ENCODE measurements at places on chromosomes 7 and 10.

GRCh38 chr10:74424565-74424964 lies 273.5 kb downstream of the ADK start:
- DNase-seq = no peak

DNA sequence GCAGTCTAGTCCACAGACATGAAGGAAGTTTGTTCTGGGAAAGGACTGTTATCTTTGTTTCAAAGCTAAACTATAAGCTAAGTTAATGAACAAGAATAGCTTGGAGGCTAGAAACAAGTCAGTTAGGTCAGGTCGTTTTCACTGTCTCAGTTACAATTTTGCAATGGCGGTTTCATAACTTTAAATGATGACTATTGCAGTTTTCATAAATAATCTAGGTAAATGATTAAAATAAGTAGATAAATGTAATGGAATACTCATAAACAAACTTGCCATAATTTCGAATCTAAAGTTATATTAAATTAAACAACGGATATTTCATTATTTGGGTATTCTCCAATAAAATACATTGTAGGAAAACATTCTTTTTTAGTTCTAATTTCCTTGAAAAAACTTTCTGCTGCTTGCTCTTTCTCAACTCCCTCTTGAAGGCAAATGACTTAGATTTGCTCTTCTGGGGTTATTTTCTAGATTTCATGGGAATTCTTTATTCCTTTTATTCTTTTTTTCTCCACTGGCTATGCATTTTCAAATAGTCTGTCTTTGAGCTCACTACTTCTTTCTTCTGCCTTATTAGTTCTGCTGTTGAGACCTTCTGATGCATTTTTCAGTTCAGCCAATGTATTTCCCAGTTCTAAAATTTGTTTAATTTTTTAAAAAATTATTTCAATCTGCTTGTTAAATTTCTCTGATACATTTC lies 103.8 kb upstream of the APBB1IP start:
- no peak for DNase-seq

GRCh38 chr10:127345231-127345965 lies 149.0 kb upstream of the INSYN2A start:
- DNase-seq = no peak

- DNase-seq = peak; percentile 71
Observed at GRCh38 chr10:7260412-7260900, 150.4 kb downstream of the SFMBT2 start.

GRCh38 chr10:132560241-132560731 lies 22.7 kb downstream of the INPP5A start:
- peak; percentile 69 for DNase-seq

DNA sequence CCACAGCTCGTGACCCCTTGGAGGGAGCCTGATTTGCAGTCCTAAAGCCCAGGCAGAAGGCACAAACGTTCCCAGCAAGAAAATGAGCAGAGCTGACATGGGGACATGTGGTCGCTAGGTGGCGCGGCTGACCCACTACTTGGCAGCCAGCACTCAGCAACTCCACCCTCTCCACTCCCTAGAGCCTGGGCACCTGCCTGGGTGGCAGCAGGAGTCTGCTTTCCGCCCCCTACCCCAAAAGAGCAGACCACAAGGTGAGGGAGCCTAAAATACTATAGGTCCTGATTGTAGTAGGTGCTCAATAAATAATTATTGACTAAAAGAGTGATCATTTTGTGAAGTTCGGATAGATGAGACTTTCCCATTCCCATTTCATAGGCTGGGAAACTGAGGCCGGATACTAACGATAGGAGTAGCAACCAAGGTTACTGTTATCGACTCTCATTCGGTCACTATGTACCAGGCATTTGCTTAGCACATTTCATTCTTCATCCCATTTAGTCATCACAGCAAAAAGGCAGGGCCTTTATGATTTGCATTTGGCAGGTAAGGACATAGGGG lies 57.4 kb downstream of the NEUROG3 start:
- peak; percentile 74 for DNase-seq

DNA sequence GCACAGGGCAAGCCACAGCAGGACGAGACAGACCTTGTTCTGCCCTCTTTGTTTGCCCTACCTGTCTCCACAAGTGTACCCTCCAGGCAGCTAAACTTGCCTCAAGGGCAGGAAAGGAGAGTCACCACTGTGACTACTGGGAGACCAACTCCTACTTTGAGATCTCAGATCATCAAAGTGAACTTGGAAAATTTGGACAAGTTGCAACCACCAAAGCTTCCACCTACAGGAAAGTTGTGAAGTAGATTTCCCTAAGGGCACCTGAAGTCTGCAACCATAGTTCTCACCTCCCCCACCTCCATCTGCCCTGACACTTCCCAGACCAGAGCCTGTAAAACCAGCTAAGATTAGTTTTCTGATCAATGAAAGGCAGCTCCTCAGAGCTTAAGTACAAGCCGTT lies 2.5 kb upstream of the WDR91 start:
- no peak for DNase-seq

- DNase-seq = no peak
Observed at GRCh38 chr7:132343199-132343598, 233.1 kb downstream of the PLXNA4 start.

DNA sequence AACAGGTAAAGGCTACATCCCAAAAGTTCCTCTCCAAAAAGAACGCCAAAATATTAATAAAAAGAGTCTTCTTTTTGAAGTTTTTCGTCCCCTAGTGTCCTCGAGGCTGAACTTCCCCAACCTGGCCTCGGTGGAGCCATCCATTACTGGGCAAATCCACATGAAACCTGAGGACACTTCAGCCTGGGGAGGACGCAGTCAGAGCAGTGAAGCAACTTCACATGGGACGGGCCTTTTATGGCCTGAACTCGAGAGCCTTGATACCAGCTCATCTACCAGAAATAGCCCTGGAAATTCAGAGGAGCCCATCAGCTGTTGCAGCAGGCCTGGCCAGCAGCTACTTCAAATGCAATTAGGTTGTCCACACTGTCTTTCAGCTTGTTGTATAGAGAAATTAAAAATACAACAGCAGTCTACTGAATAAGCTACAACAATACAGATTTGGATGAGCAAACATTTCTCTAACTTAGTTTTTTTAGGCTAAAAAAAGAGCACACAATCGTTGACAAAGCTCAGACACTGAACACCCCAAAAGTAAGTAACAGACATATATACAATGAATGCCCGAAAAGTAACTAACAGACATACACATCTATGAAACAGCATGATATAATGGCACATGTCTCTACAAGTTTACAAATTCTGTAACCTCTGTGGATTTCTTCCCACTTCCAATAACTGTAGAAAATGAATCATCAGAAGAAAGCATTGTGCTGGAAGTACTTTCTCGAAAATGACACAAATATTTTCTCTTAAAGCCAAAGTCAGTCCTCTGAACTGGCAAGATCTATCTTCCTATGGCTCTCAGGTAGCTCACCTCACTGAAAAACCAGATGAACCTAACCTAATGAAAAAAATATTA lies at the start of gene SVIL:
SVIL (minus strand) TSS at position 208 of the 862 bp plus-strand sequence. CDS start 79,913 bp downstream, outside the sequence.
- no peak for DNase-seq

DNA sequence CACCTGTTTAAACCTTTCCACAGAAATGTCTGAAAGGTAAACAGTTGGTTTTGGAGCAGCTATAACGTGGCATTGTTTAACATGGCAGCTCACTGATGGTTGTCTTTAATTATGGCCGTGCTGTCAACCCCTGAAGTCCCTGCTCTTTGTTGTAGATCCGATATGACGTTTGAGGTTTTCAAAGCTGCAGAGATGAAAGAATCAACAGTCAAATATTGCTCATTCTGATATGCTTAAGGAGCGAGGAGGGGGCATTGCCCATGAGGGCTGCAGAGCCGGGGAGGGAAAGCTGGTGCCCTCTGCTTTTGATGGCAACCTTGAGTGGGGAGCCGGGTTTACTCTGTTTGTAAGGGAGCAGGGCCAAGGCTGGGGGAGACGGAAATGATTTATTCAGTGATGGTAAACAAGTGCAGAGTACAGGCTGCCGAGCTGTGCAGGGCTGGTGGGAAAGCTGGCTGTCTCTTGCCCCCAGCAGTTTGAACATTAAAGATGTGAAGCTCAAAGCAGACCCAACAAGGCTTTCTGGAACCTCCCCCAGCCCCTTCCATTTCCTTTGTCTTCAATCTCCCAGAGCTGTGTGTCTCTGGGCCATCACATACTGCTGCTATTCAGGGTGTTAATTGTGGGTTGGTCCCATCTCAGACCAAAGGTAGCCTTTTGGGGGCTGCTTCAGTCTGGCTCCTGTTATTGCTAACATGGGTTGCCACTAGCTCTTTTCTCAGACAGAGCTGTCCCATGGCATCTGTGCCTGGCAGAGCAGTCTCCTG lies 345.5 kb downstream of the LRMDA start:
- no peak for DNase-seq

DNA sequence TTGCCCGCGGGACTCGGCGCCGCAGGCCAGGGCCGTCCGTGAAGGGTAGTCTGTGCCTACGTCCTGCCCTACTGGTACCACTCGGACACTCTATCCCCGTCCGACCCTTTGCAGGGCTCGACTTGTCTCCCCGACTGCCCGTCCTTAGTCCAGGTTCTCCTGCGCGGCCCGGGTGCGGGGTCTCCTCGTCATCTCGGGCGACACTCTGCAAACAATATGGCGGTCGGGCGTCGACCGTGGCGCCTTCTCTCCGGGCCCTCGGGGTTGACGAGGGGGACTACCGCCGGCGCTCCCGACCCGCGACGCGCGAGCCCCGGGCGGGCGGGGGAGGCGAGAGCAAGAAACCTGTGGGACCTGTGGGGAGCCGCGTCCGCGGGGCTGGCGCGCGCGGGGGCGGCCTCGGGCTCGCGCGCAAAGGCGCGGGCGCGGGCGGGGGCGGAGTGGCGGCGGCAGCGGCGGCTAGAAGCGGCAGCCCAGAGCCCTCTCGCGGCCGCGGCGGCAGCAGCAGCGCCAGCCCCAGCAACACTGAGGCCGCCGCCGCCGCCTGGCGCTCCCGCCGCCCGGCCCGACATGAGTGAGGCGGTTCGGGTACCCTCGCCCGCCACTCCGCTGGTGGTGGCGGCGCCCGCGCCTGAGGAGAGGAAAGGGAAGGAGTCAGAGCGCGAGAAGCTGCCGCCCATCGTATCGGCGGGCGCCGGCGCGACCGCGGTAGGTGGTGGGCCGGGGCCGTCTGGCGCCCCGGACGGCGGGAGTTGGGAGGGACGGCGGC lies at the start of gene HECTD2:
HECTD2 (plus strand) TSS at position 476 of the 769 bp plus-strand sequence; CDS start at position 571, 95 bp downstream.
- DNase-seq = peak; percentile 94

GRCh38 chr10:12484941-12485805 lies 135.8 kb downstream of the CAMK1D start:
- peak; percentile 61 for DNase-seq

DNA sequence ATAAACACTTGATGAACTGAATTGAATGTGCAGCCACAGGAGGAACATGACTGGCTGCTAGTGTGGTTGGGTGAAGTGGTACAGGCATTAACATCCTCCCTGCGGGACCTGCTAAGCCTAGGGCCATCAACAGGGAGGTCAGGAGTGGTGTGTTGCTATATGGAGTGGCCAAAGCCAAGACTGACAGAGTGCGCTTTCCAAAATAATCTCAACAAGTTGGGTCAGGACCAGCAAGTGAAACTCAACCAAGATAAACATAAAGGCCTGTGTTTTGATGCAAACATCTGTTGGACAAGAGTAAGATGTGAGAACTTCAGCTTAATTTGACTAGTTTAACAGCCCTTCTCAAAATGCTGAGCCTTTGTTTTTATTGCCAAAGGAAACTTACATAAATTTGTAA lies 97.7 kb downstream of the WDFY4 start:
- DNase-seq = no peak

DNA sequence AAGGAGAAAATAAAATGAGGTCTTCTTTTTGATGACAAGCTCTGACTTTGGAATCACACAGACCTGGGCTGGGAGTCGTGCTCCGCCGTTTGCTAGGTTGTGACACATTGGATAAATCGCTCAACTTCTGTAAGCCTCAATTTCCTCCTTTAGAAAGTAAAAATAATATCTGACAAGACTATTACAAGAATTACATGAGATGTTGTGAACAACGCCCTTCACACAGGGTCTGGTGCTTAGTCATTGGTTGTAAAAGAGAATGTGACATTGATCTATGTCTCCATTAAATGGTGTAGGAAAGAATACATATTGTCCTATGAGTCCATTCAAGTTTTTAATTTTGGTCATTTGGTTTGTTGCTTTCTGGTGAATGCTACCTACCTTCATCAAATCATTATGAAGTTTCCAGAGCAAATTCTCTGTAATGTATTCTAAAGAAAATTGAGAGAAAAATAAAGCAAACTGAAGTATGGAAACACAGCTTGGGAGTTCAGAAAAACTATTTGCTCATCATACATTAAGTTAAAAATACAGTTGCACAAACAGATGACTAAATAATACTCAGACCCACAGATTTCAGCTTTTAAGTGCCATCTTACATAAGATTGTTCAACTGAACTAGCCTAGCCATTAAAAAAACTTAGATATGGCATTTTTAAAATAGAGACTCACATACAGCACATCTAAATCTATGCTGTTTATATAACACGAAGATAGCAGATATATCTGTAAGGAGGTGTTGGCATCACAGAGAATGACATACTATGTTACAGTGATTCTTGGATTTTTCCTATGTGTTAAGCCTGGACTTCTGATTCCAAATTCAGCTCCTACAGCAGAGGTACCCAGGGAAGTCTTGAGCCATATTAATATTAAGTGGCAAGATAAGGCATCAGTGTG lies 12.3 kb upstream of the ADRB1 start:
- no peak for DNase-seq

DNA sequence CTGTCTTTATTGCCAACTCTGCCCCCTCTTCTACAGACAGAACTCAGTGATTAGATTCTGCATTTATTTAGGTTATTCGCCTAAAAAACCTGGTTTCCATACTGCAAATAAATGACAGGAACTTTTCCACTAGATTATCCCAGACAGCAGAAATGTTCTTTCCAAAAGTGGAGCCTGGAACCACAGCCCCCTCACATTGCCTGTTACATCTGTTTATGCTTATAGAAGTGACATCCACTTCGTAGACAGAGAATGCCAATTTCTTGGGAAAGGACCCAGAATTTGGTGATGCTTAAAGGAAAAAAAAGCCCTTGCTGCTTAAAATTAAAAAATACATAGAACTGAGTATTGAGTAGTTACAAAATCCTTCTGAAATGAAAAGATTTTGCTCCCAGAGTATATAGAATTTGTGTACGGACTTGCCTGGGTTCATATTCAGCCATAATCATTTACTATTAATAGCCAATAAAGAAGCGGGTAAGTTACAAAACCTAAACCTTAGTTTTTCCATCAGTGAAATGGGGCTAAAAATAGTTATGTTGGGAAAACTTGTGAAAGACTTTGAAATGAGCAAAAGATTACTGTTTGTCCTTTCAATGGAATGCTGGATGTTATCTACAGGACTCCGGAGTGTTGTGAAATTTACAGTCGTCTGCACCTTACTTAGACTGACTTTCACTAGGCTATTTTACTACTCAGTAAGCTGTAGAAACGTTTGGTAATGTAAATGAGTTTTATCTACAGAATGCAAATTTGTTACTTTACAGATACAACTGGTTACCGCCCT lies 1.1 kb upstream of the PPP1R9A start:
- no peak for DNase-seq

DNA sequence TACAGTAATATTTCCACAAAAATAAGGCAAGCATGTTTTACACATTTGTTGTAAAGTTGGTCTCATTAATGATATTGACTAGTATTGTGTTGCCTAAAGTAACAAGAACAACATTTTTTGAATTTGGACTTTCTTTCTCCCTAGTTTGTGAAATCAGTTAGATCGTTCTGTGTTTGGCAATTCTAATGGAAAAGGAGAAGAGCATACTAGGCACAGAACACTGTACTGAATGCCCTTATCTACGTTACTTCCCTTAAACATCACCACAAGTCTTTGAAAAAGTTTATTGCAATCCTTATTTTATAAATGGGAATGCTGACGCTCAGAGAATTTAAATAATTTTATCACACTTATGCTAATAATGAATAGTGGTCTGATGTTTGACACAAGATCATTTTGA lies 372.2 kb downstream of the EXOC4 start:
- no peak for DNase-seq

- DNase-seq = no peak
Observed at GRCh38 chr7:37690206-37690605, 6.6 kb downstream of the GPR141 start.

GRCh38 chr7:39304178-39304577 lies 262.0 kb upstream of the YAE1 start:
- no peak for DNase-seq

Data from B cell (primary cell).